ENCODE measurements at places on chromosomes 3 and 15. TPM values are rescaled to one million over a fixed set of nuclear protein-coding genes. Genes with fewer than 3 reads are reported as not detected.

DNA sequence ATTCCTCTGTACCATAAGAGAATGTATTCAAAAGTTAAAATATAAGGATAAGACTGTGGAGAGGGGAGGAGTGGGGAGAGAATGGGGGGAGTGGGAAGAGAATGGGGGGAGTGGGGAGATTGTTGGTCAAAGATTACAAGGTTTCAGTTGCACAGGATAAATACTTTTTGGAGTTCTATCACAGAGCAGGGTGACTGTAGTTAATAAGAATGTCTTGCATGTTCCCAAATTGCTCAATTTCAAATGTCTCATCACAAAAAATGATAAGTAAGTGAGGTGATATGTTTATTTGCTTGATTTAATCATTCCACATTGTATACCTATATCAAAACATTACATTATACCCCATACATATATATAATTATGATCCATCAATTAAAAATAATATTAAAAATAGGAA is 23.0 kb upstream of the MEF2A start:
- DNase-seq: no peak

- DNase-seq: no peak
Observed at GRCh38 chr3:121980450-121980796, 41.6 kb downstream of the ILDR1 start.

GRCh38 chr3:20038699-20039465 is 1.4 kb upstream of the KAT2B start:
- no peak for DNase-seq

GRCh38 chr15:85558848-85559247 is 178.4 kb downstream of the AKAP13 start:
- no peak for DNase-seq

The NDUFB5 gene
- total RNA-seq: 104 TPM

DNA sequence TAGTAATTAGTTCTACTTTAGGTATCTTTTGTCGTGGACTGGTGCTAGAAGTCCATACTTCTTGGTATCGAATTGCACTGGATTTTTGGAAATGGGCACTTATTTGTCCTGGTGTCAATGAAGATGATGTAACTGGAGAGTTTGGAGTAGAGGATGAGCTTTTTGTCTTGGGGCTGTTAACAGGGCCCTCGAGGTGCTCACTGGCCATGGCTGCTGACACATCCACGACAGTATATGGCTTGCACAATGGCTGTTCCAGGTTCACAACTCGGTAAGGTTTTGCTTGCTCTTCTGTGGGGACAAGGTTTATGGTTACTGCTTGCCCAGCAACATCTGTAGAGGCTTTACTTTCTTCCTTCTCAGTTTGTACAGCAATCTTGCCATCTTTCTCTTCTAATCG is 109.4 kb upstream of the TSPAN3 start:
- no peak for DNase-seq

The NEK4 gene
- total RNA-seq: 3.2 TPM

DNA sequence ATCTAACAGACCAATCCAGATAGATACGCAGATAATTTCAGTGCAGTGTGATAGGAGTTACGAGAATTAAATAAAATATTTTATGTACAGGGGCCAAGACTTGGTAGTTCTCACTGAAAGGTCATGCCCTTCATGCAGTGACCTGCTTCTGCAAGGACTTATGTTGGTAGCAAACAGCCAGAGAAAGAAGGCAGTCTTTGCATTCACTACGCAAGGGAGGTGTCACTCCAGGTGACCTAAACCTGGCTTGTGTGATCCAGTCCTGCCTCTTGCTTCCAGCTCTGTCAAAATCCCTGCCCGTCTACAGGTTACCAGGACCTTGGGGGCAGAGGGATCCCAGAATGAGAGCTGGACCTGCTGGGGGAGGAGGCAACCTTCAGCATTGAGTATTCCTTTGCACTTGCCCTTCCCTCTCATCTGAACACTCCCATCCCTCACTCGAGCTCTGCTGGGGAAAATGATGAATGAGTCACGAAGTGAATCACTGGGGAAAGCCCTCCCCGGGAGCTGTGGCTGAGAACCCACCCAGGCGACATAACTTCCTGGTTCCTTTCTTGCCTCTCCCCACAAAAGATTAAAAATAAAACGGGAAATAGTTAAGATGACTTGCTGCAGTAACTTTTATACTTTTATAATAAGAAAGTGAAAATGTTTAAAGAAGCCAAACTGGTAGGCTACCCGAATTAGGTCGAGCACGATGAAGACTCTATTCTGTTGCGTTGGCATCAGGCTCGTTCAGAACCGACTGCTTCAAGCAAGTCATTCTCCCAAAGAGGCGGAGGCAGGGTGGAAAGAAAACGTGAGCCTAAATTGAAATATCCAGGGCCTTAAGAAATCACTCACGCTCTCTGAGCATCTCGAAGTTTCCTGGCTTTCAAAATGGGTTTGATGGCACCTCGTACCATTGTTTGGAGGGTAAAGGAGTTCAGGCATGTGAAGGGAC is 216.1 kb downstream of the SLCO3A1 start:
- peak; percentile 69 for DNase-seq

- no peak for DNase-seq
Observed at GRCh38 chr3:57006179-57006657, 54.2 kb upstream of the SPATA12 start.

- DNase-seq: no peak
Observed at GRCh38 chr3:4994144-4994730, 15.0 kb downstream of the BHLHE40 start.

DNA sequence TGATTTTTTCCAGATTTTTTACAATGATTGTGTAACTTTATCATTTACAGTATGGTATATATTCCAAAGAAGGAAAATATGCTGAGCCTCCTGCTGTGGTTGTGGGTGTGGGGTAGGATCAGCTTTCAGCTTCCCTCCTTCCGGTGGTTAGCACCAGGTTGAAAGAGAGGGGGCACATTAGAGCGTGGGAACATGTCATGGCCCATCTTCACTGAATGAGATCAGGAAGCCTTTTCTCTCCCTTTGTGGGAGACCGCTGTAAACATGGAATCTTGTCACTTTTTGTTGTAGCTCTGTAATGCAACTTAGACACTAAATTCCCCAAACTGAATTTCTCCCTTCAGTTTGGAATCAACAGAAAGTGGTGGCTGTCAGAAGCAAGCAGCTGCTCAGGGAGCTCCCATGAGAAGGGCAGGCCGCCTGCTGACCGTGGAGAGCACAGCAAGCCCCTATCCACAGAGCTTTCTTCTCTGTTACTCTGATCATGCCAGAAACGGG is 86.7 kb upstream of the LIMD1 start:
- no peak for DNase-seq

The C2CD4A gene
- 0.20 TPM for total RNA-seq

DNA sequence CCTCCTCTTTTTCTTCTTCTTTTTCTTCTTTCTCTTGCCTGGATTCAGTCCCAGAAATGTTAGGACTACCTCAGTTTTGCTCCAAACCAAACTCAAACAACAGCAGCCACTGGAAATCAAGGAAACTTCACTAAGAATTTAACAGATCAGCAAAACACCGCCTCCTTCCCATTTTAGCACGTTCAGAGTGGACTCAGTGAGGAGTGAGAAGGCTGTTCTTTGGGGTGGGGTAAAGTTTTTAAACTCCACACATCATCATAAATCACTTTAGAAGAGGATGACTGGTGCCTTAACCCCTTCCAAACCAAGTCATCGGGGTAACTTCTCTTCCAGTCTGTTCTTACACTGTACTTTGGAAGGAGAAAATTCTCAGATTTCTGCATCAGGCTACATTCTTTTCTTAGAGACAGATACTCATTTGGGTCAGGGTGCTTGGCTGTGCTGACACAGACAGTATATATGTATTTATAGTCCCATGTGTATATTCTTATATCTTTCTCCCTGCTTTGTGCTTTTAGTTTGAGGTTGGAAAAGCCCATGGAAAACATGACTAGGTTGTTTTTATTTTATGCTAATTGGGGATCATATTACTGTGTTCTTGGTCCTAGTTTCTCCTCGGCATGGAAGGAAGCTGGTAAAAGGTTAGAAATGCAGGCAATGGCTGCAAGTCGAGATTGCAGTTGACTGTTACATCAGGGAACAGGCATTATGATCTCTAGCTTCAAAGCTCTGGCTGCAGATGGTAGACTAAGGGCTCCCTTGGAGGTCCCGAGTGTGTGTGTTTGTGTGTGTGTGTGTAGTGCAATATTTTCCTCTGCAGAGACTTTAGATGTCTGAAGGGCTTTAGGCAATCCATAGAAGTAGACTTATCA is at the start of gene CCDC80:
Gene CCDC80 (minus strand): TSS at position 214 of the 872 bp plus-strand sequence. CDS start 1,238 bp downstream, outside the sequence.
- DNase-seq: no peak

The ITIH3 gene
- total RNA-seq: not detected

GRCh38 chr3:40310705-40311104 is 1.2 kb downstream of the EIF1B start:
- DNase-seq: no peak

- no peak for DNase-seq
Observed at GRCh38 chr15:100693451-100693850, 91.1 kb downstream of the ASB7 start.

The COL6A5 gene
- total RNA-seq: not detected

DNA sequence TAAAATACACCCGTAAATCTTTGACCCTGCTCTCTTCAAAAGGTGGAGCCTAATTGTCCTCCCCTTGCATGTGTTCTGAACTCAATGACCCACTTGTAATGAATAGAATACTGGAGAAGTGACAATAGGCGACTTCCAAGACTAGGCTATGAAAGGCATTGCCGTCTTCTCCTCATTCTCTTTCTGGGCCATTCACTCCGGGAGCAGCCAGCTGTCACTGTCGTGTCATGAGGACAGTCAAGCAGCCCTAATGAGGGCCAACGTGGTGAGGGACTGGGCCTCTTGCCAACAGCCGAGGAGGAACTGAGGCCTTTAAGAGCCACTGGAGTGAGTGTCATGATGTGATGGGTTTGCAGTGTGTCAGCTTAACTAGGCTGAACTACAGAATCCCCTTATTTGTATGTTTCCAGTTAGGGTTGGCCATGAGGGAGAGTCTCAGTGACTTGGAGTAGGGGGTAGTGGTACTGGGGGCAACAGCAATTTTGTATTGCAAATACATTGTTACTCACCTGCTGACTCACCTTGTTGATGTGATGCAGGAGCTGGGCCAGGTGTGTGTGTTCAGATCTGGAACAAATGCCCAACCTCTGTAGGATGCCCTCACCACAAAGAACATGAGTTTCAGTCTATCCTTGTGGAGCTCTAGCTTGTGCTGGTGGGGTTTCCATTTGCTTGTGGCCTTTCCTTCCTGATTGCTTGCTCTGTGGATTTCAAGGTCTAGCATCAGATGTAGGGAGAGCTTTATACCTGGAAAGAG is 188.5 kb upstream of the PROK2 start:
- DNase-seq: no peak

DNA sequence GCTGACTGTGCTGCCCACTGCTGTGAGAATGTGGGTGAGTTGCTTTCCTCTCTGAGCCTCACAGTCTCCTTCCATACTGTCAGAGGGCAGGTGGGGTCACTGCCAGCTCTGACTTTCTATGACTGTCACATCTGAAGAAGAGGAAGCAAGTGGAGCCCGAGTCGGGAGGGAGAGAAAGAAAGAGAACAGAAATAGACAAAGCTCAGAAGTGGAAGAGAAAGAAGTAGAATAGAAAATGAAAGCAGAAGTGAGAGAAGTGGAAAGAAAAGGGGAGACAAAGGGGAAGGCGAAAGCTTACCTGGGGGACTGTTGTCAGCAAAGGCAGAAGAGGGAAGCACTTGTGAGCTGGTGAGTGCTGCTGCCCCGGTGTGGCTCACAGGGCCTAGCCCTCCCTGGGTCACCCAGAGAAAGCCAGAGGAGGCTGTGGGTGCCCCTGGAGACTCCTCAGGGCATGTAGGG is 57.9 kb downstream of the EPHB1 start:
- DNase-seq: no peak

GRCh38 chr3:162933656-162934055 is 1437.0 kb downstream of the OTOL1 start:
- DNase-seq: no peak

GRCh38 chr15:75639191-75639708 is 774 bp downstream of the IMP3 start:
- no peak for DNase-seq

DNA sequence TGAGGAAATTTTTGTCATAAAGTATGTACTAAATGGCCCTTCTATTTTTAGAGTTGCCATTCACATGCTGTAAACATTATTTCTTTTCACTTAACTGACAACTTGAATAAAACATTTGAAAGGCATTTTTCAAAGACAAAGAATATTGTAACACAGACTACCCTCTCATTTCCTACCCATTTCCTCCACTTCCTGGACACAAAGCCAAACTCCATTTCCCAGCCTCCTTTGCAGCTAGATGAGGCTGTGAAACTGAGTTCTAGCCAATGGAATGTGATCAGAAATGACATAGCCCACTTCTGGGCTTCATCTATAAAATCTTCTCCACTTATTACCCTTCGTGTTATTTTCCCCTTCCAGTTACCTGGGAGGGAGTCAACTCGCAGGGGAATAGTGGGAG is 288.9 kb upstream of the DPH6 start:
- no peak for DNase-seq

- DNase-seq: no peak
Observed at GRCh38 chr3:2589336-2589969, 490.8 kb downstream of the CNTN4 start.

DNA sequence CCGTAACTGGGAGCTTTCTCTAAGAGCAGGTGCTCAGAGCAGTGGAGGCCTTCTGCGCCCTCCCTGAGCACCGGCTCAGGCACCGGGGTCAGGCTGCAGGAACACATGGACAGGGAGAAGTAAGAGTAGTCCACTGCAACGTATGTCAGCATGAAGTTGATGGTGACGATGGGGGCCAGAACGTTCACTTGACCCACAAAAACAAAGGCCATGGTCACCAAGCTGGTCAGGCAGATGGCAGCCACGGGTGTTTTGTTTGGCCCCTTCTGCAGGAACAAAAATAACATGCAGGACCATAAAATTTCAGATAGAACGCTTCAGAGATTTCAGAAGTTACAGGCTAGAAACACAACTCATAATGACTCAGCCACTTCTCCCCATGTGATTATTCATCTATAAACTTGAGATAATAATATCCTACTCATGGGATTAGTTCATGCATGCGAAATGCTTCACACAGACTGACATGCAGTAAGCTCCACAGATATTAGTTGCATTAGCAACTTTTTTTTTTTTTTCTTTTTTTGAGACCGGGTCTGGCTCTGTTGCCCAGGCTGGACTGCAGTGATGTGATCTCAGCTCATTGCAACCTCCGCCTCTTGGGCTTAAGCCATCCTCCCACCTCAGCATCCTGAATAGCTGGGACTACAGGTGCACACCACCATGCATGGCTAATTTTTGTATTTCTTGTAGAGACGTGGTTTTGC is 52.2 kb upstream of the HEG1 start:
- DNase-seq: no peak
